ENCODE measurements at places on chromosomes 5 and 9.

GRCh38 chr5:66812291-66812690 is 216.1 kb downstream of the MAST4 start:
- DNase-seq = no peak

DNA sequence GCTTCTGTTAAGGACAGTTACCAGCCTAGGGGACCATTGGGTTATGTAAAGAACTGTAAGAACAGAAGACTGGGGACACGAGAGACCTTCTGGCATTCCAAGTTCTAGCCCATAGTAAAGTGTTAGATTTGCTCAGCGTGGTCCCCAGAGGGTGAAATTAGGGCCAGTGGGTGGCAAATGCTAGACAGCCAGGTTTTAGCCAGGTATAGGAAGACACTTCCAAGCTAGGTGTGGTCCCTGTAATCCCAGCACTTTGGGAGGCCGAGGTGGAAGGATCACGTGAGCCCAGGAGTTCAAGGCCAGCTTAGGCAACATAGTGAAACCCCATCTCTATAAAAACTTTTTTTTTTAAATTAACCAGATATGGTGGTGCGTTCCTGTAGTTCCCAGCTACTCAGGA is 34.3 kb downstream of the ATPSCKMT start:
- no peak for DNase-seq

- DNase-seq = no peak
Measured at GRCh38 chr5:160961761-160962160, 109.8 kb upstream of the ATP10B start.

DNA sequence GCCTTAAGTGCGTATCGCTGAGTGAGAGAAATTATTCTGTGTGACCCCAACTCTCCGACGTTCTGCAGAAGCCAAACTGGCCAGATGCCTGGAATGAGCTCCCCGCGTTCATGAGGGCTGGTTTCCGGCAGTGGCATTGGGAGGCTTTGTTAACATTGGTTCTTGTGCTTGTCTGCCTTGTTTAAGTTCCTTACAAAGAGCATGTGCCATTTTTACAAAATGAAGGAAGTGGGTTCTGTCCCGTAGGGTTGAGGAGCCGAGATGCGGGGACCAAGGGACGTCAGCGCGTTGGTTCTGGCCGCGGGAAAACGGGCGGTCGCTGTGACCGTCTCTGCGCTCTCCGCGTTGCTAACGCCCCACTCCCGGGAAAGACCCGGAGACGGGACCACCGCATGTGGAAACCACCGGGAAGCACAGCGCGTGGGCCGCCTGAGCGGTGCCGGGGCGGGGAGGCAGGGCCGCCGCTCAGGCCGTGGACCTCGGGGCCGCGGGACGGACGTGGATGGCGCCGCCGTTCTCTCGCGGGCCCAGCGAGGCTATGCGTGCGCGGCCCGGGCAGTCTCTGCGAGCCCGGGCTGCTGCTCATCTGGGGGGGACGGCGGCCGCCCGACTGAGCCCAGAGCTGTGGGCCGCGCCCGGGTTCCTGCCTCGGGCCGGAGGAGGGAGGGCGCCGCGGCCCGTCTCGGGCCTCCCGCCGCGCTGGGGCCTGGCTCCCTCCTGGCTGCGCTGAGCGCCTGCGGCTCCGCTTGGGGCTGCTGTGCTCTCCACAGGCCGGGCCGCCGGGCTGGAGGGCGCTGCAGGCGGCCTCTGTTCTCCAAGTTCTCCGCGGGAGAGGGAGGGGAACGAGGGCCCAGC is 13.4 kb downstream of the RABL6 start:
- no peak for DNase-seq

DNA sequence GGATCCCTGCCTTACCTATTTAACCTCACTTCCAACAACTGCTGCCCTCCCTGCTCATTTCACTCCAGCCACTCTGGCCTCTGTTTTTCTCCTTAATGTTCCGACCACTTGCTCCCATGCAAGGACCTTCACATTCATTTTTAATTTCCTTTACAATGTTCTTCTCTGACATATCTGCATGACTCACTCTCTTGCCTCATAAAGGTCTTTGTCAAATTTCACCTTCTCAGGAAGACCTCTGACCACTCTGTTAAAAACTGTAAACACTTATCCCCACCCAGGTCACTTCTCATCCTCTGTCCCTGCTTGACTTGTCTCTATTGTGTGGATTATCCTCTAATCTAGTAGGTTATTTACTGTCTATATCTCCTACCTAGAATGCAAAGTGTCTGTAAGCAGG is 751.2 kb downstream of the BRINP1 start:
- no peak for DNase-seq

GRCh38 chr9:1051584-1052275 is 1.6 kb downstream of the DMRT2 start:
- DNase-seq = no peak

GRCh38 chr5:160835818-160836528 is 16.0 kb downstream of the ATP10B start:
- no peak for DNase-seq

DNA sequence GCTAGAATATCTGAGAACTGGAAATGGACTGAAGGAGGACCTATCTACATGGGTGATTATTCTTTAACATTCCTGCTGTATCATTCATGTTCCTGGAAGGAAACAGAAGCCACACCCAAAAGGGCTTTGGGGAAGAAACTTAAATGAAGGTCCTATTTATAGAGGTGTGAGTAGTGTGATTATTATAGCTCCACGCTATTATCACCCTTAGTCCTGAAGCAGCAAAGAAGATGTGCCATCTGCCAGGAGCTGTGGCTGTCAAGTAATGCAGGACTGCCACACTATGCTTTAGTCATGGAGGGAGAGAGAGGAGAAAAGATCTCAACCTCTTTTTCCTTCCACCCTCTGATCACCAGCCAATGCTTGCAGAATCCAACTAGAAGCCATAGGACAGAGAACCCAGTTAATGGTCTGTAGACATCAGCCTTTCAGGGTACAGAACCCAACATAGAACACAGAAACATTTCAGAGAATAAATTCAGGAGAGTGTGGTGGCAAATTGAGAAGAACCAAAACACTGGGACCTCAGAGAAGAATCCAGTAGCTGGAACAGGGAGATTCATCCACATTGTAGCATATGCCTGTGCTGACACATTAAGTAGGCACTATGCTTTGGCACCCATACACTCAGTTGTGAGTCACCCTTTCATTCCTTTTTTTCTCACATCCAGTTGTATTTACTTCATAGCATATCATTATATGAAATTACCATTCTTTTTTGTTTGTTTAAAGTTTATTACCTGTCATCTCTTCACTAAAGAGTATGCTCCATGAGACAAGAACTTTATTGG is 21.0 kb upstream of the RNF180 start:
- peak; percentile 43 for DNase-seq

DNA sequence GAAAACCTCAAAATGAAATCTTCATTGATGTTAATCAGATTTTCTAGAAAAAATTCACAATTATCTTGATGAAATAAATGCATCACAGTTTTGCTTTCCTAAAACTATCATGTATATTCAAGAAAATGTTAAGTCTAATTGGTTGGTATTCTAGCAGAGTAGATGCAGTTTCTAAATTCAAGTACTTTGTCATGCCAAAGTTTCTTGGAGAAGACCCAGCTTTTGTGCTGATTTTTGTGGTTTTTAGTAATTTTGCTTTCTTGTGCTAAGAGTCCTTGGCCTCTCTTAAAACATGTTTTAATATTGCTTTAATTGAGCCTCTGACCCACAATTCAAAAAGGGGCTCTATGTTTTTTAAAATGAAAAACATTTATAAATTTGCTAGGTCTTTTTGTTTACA is 924.8 kb upstream of the PTPRD start:
- no peak for DNase-seq

- peak; percentile 17 for DNase-seq
Measured at GRCh38 chr9:70340572-70340971, 73.9 kb downstream of the KLF9 start.

GRCh38 chr9:74361508-74361907 is 135.6 kb upstream of the RORB start:
- DNase-seq = no peak

GRCh38 chr5:156913719-156914370 is 49.2 kb downstream of the TIMD4 start:
- no peak for DNase-seq

GRCh38 chr9:18185196-18185595 is 288.8 kb upstream of the ADAMTSL1 start:
- DNase-seq = peak; percentile 27

- no peak for DNase-seq
Measured at GRCh38 chr9:110157823-110158664, 49.9 kb downstream of the C9orf152 start.

DNA sequence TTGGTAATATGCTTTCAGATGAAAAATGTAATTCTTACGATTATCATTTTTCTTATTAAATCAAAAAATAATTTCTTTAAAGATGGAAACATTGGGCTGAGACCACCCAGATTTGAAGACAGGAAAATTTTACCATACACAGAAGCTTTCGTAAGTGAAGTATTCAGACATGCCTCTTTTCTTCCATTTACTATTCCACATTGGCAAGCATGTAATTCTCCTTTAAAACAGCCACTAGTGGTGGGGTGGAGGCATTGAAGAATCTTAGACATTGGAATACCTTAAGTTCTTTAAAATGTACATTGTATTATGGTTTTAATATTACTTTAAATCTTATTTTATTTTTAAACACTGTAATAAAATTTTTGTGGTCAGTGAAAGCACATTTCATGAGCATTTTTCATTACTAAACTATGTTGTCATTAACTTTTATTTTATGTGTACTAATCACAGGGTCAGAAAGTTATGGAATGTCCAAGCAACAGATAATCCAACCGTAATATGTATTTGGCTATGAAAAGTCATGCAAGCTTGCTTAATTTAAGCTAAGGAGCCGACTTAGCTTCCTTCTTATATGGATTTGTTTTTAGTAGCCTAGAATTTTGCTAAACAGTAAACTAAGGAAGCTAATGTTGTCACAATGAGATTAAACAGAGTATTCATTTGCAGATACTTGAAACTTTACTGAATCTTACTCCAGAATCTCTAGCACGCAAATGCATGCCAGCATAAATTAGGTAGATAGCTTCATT is 97.4 kb upstream of the ALDH1A1 start:
- DNase-seq = no peak

DNA sequence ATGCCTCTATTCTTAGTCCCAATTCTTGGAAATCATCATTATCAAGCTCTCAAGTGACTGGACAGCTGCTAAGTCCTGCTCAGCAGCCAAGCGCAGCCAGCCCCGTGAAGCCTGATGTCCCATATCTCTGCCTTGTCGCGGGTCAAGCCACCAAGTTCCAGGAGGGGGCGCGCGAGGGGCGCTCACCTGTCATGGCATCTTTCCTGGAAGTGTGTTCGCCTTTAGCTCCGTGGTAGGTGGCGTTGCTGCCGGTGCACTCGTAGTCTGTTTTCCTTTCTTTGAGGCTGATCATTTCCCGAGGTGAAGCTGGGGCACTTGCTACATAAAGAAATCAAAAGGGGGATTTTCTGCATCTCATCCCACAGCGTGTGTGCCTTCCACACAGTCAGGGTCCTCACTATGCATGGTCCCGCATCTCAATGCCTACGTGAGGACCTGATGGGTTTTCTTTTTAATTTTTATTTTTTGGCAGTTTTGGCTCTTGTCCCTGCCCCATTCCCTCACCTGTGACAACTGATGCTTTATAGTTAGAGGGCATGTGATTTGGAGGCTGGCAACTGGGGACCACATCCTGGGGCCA is 227.0 kb upstream of the DAP start:
- peak; percentile 24 for DNase-seq

DNA sequence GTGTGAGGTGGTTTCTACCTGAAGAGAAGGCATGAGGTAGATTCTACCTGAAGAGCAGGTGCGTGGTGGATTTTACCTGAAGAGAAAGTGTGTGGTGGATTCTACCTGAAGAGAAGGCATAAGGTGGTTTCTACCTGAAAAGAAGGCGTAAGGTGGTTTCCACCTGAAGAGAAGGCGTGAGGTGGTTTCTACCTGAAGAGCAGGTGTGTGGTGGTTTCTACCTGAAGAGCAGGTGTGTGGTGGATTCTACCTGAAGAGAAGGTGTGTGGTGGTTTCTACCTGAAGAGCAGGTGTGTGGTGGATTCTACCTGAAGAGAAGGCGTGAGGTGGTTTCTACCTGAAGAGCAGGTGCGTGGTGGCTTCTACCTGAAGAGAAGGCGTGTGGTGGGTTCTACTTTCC is 192.8 kb downstream of the MED10 start:
- no peak for DNase-seq

GRCh38 chr5:92147266-92147665 is 764.1 kb upstream of the ARRDC3 start:
- DNase-seq = no peak

GRCh38 chr9:78486661-78487060 is 189.7 kb downstream of the PSAT1 start:
- DNase-seq = no peak

DNA sequence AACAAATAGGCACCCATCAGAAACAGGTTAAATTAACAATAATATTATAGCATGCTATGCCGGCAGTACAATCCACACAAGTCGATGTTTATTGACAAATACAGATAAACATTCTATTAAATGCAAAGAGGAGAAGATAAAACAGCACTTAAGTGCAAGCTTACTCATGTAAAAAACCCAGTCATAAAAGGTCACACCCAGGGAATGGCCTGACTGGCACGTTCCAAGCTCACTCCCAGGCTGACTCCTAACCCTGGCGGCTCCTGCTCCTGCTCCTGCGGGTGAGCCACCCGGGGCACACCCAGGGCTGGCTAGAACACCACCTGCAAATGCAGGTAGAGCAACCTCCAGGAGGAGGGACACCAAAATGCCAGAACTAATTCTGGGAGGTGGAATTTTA is 66.9 kb downstream of the SEMA4D start:
- peak; percentile 73 for DNase-seq

DNA sequence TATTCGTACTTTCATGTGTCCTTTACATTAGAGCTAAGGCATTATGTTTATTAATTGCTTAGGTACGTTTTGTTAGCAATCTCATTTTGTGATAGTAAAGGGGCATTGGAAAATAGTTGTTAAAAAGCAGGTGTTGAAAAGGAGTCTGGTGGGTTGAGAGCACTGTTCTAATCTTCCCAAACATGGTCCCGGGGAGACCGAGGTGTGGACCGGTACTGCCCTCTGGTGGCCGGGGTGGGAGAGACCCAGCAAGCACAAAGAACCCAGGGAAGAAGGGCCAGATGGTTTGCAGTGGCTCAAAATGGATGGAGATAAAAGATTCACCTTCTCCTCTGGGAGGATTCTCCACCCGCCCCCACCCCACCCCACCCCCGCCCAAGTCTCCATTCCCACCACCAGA is 26.1 kb downstream of the IDNK start:
- peak; percentile 73 for DNase-seq

GRCh38 chr9:97934321-97935115 is 3.5 kb downstream of the HEMGN start:
- no peak for DNase-seq

- DNase-seq = no peak
Measured at GRCh38 chr5:143758750-143759149, 53.2 kb upstream of the HMHB1 start.
